ENCODE measurements at places on chromosomes 11 and 22.
A peak's percentile ranks its signal among the peaks of the same experiment; 100 is the strongest.

GRCh38 chr22:23424031-23424430, 156.1 kb downstream of the IGLL1 start:
- H3K27ac ChIP-seq, result no peak overlapping the region
- H3K4me1 ChIP-seq, result no peaks in the 10 kb centered on the region
- H3K27me3 ChIP-seq, result no peaks in the 10 kb centered on the region
- no peaks in the 10 kb centered on the region for H3K36me3 ChIP-seq
- H3K4me3 ChIP-seq, result no peak overlapping the region

- no peak overlapping the region for H3K27ac ChIP-seq
- H3K36me3 ChIP-seq, result no peaks in the 10 kb centered on the region
- no peaks in the 10 kb centered on the region for H3K4me1 ChIP-seq
- no peak overlapping the region for H3K4me3 ChIP-seq
- H3K27me3 ChIP-seq, result no peaks in the 10 kb centered on the region
Observed at GRCh38 chr22:48740731-48741405, 1086.8 kb downstream of the BRD1 start.

DNA sequence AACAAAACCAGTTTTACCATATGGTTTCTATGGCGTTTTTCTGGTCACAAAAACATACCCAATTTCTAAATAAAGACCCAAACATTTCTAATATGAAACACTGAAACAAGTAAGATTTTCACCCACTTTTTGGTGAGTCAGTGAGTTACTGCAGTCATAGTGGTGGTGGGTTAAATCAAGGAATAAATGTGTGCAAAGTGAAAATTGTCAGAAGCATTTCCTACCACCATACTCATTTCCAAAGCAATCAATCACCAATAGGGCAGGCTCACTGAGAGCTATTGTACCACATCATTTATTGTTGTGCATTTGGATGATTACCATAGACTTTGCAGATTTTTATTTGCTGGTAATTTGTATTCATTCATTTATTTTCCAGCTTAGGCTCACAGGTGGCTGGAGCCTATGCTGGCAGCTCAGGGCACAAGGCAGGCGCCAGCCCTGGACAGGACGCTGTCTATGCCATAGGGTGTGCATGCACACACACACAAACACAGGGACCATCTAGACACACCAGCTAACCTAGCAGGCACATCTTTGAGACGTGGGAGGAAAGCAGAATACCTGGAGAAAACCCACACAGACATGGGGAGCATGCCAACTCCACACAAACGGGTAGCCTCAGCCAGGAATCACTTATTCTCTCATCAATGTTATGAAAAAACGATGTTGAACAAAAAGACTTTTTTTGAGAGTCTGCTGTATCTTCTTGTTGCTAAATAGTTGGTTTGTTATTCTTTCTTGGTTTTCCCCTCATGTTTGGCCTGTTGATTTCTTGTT, 5.1 kb downstream of the FAM118B start:
- H3K4me1 ChIP-seq, result peaks cover 11% of the 10 kb centered on the region
- H3K4me3 ChIP-seq, result no peak overlapping the region
- peaks cover 3% of the 10 kb centered on the region for H3K36me3 ChIP-seq
- H3K27ac ChIP-seq, result no peak overlapping the region
- no peaks in the 10 kb centered on the region for H3K27me3 ChIP-seq
- DNase-seq, result no peak

DNA sequence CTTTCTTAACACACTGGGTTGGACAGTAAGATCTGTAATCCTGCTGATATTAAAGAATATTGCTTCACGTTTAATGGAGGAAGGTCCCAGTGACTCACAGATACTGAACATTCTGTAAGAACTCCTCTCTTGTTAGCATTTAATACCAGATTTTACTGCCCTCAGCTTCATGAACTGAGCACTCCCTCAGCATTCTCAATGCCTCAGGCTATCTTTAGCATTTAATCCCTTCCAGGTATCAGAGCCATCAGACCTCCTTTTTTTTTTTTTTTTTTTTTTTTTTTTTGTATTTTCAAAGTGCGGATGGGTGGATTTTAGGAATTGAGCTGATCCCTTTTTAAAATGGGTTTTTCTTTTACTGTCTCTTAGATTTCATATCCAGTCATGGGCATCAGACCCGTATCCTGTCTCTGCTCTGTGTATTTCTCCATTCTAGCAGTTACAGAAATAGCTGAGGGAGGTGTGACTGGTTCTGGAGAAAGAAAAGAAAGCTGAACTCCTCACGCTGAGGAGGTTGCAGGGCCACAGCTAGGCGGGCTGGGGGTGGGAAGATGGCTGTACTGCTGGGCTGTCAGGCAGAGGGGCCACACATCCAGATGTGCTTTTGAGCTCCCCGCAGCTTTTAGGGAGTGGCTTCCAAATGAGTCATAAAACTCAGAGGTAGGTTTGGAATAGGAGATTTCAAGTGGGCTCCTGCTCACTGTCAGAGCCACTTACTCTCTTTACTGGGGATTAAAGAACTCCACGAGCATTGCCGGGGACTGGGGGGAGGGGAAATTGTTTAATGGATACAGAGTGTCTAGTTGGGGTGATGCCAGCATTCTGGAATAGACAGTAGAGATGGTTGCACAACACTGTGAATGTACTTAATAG, 97.0 kb downstream of the SYT9 start:
- H3K27me3 ChIP-seq, result peaks cover 2% of the 10 kb centered on the region
- H3K4me1 ChIP-seq, result no peaks in the 10 kb centered on the region

DNA sequence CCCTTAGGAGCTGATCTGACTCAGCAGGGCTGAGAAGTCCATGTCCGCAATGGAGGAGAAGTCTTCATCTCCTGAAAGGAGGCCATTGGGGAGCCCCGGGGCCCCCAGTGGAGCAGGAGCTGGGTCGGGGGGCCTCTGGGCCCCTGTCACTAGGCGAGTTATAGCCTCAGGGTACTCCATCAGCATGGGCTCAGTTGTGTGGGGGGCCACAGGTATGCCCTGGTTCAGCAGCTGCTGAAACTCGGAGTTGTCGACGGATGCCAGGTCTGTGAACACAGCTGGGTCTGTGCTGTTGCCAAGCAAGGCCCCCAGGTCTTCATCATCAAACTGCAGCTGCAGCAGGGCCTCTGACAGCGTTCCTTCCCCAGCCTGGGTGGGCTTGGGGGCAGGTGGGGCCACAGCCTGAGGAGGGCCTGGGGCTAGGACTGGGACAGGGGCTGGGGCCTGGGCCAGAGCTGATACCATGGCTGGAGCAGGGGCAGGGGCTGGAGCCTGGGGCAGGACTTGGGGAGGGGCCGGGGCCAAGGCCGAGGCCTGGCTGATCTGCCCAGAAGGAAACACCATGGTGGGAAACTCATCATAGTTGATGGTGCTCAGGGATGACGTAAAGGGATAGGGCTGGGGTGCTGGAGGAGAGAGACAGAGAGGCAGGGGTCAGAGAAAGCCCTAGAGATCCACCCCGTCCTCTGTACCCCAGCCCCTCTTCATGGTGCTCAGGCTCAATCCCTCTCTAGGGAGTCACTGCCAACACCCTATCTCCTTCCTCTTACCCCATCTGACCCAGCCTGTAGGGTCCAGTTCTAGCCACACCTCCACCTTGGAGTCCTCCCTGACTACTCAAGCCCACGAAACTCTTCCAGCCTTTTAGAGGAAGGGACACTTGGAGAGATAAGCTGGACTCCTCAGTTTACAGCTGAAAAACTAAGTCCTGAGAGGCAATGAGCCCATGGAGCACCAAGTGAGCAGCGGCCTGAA, 8.1 kb downstream of the RELA start:
- H3K36me3 ChIP-seq, result peaks cover 71% of the 10 kb centered on the region
- H3K4me1 ChIP-seq, result peaks cover 35% of the 10 kb centered on the region
- H3K27ac ChIP-seq, result peak overlapping the region; percentile 99
- no peak for DNase-seq
